ENCODE measurements at places on chromosomes 4 and X. TPM values are rescaled to one million over a fixed set of nuclear protein-coding genes. Genes with fewer than 3 reads are reported as not detected.

Gene MAGEA11
- not detected for total RNA-seq

Gene CT45A6
- not detected for total RNA-seq

Gene PF4V1
- total RNA-seq: not detected

DNA sequence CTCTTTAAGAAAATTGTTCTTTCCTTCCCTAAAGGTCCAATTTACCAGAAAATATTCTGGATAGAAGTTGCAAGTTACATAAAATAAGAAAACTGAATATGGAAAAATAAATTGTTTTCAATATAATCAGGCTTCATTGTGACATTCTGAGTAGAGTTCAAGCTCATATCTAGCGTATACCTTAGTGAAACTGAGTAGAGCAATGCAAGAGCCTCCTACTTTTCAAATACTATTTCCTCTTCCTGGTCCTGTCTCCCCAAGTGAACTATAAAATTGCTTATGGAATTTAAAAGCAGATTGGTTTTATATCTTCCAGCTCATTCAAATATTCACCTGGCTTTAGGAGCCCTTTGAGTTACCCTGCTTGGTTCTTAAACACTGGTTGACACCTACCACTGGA lies 189.3 kb upstream of the GALNT7 start:
- no peak overlapping the region for H3K4me3 ChIP-seq
- H3K36me3 ChIP-seq: no peaks in the 10 kb centered on the region
- H3K4me1 ChIP-seq: peaks cover 13% of the 10 kb centered on the region

GRCh38 chrX:151621422-151621821 lies 57.9 kb downstream of the PASD1 start:
- no peak overlapping the region for H3K27ac ChIP-seq
- DNase-seq: no peak
- no peak overlapping the region for H3K4me3 ChIP-seq
- H3K36me3 ChIP-seq: no peaks in the 10 kb centered on the region
- H3K27me3 ChIP-seq: no peaks in the 10 kb centered on the region
- no peaks in the 10 kb centered on the region for H3K4me1 ChIP-seq

- H3K4me3 ChIP-seq: no peak overlapping the region
- peaks cover 19% of the 10 kb centered on the region for H3K27me3 ChIP-seq
- no peak overlapping the region for H3K27ac ChIP-seq
- DNase-seq: no peak
- no peaks in the 10 kb centered on the region for H3K36me3 ChIP-seq
Measured at GRCh38 chrX:40539214-40540142, 41.3 kb upstream of the ATP6AP2 start.

Gene GABRG1
- total RNA-seq: not detected

DNA sequence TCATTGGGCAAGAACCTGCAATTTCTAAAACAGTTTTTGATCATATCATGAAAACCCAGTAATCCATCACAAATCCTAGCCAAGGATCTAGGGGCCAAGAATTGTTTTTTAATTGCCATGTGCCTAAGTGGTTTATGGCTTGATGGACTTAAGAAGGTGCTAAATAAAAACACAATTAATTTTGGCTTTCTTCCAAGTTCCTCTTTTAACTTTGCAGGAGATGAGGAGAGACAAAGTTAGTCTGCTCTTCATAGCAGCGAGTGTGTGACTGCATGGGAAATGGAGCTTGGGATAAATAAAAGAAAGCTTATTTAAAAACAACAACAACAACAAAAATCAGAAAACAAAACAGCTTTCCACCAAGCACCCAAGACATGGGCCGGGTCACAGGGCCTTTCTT lies 41.4 kb downstream of the ARHGEF9 start:
- H3K36me3 ChIP-seq: no peaks in the 10 kb centered on the region
- H3K4me1 ChIP-seq: peaks cover 18% of the 10 kb centered on the region
- no peak for DNase-seq
- H3K27me3 ChIP-seq: no peaks in the 10 kb centered on the region
- H3K4me3 ChIP-seq: no peak overlapping the region

Gene MAGEA9B
- not detected for total RNA-seq

DNA sequence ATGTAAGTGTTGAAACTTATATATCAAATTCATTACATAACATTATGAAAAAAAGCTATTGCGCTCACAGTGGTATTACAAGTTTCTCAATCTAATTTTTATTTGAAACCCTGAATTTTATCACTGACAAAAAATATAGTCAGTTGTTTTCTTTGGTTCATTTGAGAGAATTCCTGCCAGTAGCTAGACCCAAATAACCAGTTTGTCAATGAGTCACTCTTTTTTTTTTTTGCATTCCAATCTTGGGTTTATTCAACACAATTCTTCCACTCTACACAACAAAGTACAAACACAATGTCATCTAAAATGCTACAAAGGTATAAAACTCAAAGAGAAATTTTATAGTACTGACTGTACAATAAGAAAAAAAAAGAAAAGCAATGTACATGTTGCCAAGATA lies 13.1 kb downstream of the HPF1 start:
- H3K36me3 ChIP-seq: no peaks in the 10 kb centered on the region
- H3K4me3 ChIP-seq: no peak overlapping the region
- H3K27ac ChIP-seq: no peak overlapping the region
- DNase-seq: no peak
- H3K27me3 ChIP-seq: no peaks in the 10 kb centered on the region

DNA sequence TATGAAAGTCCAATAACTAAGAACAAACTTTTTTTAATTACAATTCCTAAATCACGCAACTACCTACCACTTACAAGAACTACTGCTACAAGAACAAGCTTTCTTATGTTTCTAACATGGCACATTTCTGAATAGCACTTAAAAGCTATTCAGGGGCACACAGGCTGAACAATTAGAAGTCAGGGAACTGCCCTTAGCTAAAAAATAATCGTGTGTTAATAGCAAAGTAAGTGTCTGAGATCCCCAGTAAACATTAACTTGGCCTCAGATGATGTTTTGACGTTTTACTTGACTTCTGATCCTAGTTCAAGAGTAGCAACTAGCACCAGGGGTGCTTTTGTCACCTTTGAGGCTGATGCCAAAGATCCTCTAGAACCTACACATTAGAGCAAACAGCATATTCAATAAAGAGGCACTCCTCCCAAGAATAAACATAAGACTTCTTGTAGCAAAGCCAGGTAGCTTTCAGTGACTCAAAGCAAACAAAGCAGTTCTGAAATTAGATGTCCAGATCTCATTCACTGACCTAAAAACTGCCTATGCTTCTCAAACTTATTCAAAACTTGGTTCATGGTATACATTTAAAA lies 16.2 kb downstream of the SPOCK3 start:
- no peak overlapping the region for H3K27ac ChIP-seq
- no peaks in the 10 kb centered on the region for H3K36me3 ChIP-seq
- no peaks in the 10 kb centered on the region for H3K27me3 ChIP-seq
- no peak overlapping the region for H3K4me3 ChIP-seq

Gene IL9R
- not detected for total RNA-seq

Gene TGIF2LX
- total RNA-seq: not detected

All from endothelial cell of umbilical vein (primary cell).